NCI-H1417 treated with DMSO at 0.1 percent for 48 hours (cell line): ENCODE measurements at places on chromosomes 2 and 18.

GRCh38 chr2:195813421-195813820 is 156.4 kb downstream of the SLC39A10 start:
- DNase-seq = no peak

- no peak for DNase-seq
Observed at GRCh38 chr2:171963198-171963597, 36.6 kb upstream of the METAP1D start.

- DNase-seq = no peak
Observed at GRCh38 chr2:100240386-100240785, 81.9 kb downstream of the LONRF2 start.

GRCh38 chr18:57895182-57895581 is 92.1 kb upstream of the ATP8B1 start:
- no peak for DNase-seq

- DNase-seq = no peak
Observed at GRCh38 chr2:60517446-60517845, 36.0 kb downstream of the BCL11A start.

DNA sequence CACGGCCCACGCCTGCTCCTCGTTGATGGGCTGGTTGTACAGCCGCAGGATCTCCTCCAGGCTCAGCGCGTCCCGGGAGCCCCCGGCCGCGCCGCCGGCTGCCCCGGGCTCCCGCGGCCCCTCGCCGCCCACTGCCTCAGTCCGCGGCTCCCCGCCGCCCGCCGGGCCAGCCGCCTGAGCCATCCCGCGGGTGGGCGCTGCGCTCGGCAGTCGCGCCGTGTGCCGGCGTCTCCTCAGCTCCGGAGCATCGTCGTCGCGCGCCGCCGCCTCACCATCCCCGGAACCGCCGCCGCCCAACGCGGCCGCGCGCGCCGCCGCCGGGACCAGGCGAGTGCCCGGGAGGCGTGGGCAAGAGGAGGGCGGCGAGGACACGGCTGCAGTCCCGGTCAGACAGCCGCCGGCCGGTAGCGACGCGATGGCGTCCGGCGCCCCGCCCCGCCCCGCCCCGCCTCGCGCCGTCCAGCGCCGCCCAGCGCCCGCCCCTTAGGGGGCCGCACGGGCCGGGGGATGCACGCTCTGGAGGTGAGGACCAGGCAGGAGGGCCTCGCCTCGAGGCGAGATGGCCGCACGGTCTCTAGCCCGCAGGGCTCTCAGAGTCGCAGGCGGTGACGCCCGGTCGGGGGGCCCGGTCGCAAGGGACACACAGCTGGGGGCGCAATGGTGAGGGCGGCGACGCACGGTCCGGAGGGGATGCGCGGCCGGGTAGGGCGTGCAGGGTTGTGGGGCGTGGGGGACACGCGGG is at the start of gene SPIRE1:
TSS of gene SPIRE1 (minus strand) at position 424 of the 742 bp plus-strand sequence. CDS start at position 183, 241 bp downstream.
- no peak for DNase-seq

DNA sequence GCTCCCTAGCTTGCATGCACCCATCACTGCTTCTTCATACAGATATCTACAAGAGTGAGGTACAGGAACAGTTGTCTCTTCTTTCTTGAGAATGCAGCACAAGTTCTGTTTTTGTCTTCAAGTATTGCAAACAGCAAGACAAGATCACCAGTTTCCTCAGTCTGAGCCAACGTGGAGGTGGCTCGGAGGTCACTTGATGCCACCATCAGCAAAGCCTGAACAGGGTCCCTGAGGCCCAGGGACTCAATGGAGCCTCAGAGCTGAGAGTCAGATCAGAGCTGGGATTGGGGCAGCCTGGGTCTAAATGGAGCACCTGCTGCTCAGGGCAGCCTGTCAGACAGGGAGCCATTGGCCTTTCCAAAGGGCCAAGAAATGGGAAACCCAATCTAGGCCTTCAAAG is 290.7 kb upstream of the ID2 start:
- no peak for DNase-seq

DNA sequence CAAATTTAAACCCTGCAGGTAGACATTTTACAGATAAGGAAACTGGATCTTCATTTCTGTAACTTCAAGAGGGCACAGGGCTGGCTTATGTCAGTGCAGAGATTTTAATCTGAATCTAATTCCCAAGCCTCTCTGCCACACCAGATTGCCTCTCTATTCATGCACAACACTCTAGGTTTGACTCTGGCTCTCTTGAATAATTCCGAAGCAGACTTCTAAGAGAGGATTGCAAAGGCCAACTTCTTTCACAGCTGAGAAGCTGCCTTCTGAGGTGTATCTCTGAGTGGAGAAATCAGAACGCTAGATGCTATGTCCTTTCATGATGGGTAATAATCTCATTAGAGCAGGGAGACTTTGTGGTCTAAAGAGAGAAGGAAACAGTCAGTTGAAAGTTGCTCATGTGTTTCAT is 20.1 kb upstream of the MGAT5 start:
- no peak for DNase-seq

GRCh38 chr2:7881466-7881865 is 800.4 kb upstream of the ID2 start:
- no peak for DNase-seq

GRCh38 chr18:69233465-69234054 is 167.1 kb upstream of the DOK6 start:
- DNase-seq = no peak

- DNase-seq = no peak
Observed at GRCh38 chr18:79748321-79749180, 49.2 kb upstream of the KCNG2 start.

GRCh38 chr18:43819873-43820272 is 542.6 kb upstream of the SYT4 start:
- no peak for DNase-seq

DNA sequence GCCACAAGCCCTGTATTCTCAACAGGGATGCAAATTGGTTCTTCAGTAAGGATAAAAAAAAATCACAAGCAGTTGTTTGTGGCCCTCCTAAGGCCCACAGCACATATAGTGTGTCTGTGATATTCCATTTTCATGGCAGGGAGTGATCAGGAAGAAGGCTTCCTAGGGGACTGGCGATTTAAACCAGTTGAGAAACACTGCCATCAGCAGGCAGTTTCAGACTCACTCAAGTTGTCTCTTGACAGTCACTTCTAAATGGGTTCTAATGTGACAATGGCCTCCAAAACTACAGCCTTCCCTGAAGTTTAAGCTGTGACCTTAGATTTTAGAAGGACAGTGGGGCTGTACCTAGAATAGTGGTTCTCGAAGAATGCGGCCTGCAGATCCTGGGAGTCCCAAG is 6.0 kb downstream of the CIAO1 start:
- no peak for DNase-seq

- no peak for DNase-seq
Observed at GRCh38 chr2:240689975-240690374, 1.7 kb upstream of the AQP12A start.

DNA sequence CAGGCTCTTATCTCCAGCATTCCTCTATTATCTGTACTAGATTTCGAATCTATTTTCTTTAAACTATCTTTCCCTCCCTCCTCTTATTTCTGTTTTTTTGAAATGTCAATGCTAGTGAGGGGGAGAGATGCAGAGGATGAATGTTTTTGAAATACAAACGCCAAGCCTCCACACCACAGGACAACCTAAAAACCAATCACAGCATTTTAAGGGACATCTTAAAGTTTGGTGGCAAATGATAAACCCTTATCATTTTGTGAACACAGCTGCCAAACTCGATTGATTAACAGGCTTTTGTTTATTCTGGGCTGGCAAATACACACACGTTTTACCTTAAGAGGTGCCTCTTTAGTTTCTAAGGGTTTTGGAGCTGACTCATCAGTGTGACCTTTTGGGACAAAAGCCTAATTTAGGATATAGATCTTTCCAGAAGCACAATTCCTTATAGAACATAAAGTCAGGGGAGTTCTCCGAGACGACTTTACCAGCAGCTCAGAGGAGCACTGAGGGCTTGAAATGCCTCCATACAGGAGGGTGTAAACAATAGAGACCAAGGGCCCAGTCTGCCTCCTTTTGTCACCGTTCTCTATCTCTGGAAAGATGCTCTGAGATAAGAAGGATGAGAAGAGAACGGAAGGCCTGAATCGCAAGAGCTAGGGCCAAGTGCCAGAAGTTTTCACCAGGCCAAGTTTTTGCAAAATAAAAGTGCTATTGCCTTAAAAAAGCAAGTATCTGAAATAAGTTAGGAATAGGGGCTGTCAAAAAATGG is 4.2 kb upstream of the MEIS1 start:
- no peak for DNase-seq

DNA sequence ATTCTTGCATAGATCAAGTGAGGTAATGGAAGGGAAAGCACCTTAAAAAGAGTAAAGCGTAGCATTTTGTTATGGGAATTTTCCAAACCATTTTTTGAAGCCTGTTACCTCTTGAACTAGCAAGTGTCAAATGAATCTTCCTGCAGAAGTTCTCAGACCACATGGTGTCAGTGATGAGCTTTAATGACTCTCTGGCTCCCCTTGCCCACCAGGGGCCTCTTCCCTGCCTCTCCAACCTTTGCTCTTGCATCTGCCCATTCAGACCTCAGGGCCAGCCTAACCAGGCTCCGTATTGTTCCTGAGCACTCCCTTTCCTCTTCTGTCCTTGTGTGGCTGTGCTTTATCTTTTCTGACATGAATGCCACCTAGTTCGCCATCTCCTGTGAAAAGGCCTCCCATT is 155.9 kb downstream of the DIS3L2 start:
- DNase-seq = no peak

DNA sequence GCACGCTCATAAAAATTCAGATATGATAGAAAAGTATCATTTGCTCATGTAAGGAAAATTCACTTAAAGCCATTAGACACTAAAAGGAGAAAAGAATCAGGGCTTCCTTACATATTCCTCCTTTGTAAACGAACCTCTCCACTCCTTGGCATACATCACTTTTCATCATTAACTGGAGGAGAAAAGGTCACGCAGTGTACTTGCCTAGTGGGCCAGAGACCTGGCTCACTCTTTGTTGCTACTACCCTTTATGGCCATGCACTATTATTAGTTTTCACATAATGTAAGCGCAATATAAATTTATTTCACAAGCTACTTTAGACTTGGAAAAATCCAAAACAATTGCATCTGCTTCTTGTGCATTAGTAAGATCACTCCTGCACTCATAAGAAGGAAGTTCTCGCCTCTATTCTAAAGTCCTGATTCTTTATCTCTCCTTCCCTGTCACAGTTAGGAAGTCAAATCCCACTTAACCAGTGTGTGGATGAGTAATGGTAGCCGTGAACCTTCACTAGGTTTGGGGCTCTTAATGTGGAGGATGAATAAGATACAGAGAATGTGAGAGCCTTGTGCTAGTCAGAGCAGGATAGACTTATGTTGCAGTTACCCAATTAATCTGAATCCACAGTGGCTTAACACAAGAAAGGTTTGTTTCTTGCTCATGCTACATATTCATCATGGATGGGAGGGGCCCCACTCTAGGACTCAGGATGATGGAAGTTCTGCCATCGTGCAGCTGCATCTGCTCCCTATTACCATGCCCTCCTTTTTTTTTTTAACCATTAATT is 115.0 kb upstream of the GLS start:
- DNase-seq = no peak

DNA sequence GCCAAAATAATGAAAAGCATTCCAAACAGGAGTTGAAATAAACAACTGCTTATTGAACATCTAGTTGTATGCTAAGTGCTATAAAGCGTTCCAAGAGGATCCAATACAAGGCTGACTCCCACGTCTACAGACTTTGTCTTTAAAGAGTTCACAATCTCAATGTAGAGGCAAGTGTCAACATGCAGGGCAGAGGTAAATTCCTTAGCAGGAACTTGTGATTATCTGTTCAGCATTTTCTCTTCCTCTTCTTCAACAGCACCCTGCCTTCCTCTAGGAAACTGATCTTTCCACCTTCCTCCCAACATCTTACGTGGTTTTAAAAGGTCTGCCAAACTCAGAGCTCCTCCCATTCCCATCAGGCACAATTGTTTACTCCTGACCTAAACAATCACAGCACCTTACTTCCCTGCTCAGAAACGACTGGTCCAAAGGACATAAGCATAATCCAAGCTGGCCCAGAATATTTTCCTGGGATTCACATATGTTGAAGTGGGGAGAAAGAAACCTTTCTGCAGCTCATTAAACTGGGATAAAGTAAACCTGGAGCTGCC is 83.9 kb downstream of the ITSN2 start:
- no peak for DNase-seq

DNA sequence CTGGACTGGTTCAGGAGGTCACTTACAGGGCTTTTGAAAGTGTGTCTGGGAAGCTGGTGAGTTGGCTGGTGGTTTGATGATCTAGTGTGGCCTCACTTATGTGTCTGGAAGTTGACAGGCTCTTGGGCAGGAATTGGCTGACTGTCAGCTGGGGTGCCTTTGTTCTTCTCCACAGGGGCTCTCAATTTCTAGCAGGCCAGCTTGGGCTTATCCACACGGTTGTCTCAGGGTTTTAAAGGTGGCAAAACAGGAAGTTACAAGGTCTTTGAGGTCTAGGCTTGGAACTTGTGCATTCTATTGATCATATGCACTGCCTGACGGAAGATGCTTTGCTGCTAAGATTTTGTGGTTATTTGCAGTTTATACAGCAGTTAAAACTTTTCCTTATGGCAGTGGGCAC is 52.0 kb upstream of the CELF4 start:
- no peak for DNase-seq

GRCh38 chr2:69734854-69735544 is 6.9 kb upstream of the ANXA4 start:
- DNase-seq = no peak

DNA sequence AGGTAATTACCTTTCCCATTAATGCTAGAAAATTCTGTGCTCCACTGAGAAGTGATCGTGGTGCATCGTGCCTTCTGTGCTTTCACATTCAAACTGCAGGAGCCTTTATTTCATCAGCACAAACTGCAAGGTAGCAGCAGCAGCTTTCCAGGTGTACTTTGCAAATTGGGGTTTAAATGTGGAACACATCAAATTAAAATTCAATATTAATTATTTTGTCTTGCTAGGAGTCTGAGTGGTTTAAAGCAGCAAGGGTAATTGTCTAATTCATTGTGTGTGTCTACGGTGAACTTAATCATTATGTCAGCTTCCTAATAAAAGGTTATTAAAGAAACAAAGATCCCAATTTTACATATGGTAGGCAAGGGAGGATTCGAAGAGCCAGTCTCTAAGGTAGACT is 180.8 kb upstream of the ATP5MC3 start:
- no peak for DNase-seq

DNA sequence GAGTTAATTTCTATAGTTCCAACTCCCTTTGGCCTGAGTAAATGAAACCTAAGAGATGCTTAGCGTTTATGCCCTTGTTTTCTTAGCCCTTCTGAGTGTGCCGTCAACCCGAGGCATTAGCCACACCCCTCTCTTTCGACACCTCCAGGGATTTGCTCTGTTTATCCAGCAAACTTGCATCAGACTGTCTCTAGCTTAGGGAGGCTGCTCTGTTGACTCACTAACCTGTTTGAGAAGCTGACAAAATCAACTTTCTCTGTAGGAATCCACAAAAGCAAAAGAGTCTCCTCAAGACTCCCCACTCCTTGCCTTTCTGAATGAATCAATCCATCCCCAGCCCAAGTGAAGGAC is 317.6 kb downstream of the TNS1 start:
- DNase-seq = no peak

- no peak for DNase-seq
Observed at GRCh38 chr2:101675512-101675911, 22.0 kb upstream of the MAP4K4 start.
